ENCODE measurements at places on chromosomes 2 and 18.

DNA sequence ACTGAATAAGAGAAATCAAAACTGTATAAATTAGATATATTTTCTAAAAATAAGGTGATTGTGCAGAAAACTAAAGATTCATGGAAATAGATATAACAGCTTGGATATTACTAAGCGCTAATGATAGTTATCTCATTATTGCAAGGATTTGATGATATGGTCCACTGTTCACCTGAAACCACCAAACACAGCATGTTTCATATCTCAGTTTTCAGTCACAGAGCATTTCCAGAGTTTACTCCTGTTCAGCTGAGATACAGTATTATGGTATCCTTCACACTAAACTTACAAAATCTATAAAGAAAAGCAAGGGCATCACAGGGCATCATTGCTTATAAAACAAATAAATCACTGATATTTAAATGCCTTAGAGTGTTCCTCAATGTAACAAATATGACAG lies 591.6 kb downstream of the ERBB4 start:
- DNase-seq = no peak

- DNase-seq = no peak
Observed at GRCh38 chr18:63586966-63587365, at the start of gene SERPINB13. TSS of gene SERPINB13 (plus strand) at chr18:63587343. CDS start at chr18:63588668, 1,325 bp downstream.

DNA sequence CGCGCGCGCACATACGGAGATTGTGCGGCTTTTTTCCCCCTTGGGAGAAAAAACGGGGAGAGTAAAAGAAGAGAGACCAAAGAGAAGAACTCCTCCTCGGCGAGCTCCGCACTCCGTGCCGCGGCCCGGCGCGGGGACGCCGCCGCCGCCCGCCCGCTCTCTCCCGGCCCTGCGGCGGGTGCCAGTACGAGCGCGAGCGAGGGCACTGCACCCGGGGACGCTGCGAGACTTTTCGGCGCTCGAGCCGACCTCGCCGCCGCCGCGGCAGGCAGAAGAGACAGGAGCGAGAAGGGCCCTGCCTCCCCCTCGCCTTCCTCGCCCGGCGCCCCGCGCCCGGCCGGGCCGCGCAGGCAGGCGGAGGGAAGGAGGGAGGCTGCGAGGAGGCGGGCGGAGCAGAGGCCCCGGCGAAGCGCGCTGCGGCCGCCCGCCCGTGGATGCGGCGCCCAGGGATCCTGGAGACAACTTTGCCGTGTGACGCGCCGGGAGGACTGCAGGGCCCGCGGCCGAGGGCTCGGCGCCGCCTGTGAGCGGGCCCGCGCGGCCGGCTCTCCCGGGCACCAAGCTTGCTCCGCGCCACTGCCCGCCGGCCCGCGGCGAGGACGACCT lies 857 bp upstream of the INHBB start:
- no peak for DNase-seq

- DNase-seq = no peak
Observed at GRCh38 chr2:1835581-1836201, 91.4 kb upstream of the PXDN start.

- DNase-seq = no peak
Observed at GRCh38 chr2:50343150-50343830, 688.6 kb downstream of the NRXN1 start.

DNA sequence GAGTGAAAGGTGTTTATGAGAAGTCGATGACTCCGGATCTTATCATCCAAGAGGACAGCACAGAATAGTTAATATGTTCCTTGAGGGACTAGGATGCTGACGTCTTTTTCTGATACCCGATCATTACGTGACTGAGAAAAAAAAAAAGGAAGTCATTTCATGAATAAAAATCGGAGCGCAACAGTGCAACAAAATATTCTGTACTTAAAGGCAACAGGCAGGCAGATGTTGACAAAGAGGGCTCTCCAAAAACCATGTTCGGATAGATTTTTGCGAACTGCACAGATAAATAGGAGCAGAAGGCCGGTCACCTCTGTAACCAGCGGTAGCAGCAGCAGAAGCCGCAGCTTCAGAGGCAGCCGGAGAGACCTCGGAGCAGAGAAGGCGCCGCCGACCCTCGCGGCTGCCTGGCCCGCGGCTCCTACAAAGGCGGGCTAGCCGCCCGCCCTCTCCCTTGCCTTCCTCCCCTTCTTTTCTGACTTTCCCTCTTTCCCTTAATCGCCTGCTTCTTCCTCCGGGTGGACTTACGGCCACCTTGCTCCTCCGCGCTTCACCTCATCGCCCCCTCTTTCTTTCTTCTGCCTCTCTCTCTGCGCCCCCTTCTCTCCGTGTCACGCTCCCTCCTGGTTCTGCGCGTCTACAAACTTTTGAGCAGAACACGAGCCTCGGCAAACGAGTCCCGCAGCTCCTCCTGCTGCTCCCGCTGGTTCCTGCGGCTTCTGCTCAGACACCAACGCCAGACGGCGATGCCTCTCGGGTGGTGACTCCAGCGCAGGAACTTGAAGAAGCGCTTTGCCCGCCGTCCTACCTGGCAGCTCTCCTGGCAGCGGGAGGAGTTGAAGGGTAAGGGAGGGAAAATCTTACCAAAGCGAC lies at the start of gene ADCYAP1:
TSS of gene ADCYAP1 (plus strand) at position 654 of the 873 bp plus-strand sequence. CDS start 516 bp downstream, outside the sequence.
- DNase-seq = no peak

GRCh38 chr2:95018861-95019550 lies 6.5 kb upstream of the MAL start:
- DNase-seq = no peak

DNA sequence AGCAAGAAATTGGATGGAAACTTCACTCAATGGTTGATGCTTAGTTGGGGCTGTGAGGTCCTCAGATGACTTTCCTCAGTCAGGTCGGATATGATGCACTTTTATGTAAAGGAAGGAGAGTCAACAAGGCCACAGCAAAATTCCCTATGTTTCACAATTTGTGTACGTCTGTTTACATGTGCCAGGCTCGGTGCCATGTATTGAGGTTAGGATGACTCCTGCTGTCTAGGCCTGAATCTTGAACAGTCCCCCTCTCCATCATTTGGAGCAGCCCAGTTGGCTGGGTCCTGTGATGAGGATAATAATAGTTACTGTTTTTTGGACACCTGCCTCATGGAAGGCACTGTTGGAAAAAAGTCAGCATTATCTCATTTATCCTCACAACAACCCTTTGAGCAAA lies 43.1 kb downstream of the VSNL1 start:
- DNase-seq = no peak

GRCh38 chr2:10042301-10043161 lies 819 bp upstream of the KLF11 start:
- no peak for DNase-seq

DNA sequence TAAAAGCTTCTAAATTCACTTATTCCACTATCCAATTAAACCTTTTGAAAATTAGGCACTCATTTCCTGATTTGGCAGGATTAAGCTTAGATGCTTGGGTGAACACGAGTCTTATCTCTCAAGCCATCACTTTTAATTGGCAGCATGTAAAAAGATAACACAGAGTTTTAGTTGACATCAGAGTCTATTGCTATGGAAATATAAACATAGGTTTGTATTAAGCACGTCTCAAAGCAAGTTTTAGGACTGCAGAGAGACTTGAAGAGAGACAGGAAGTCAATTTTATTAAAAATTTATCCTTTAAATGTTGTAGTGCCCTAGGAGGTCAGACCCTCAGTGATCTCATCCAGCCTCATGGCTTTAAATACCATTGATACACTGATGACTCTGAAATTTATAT lies 5.6 kb downstream of the RBKS start:
- DNase-seq = no peak

GRCh38 chr2:23449831-23450331 lies 64.9 kb downstream of the KLHL29 start:
- no peak for DNase-seq

DNA sequence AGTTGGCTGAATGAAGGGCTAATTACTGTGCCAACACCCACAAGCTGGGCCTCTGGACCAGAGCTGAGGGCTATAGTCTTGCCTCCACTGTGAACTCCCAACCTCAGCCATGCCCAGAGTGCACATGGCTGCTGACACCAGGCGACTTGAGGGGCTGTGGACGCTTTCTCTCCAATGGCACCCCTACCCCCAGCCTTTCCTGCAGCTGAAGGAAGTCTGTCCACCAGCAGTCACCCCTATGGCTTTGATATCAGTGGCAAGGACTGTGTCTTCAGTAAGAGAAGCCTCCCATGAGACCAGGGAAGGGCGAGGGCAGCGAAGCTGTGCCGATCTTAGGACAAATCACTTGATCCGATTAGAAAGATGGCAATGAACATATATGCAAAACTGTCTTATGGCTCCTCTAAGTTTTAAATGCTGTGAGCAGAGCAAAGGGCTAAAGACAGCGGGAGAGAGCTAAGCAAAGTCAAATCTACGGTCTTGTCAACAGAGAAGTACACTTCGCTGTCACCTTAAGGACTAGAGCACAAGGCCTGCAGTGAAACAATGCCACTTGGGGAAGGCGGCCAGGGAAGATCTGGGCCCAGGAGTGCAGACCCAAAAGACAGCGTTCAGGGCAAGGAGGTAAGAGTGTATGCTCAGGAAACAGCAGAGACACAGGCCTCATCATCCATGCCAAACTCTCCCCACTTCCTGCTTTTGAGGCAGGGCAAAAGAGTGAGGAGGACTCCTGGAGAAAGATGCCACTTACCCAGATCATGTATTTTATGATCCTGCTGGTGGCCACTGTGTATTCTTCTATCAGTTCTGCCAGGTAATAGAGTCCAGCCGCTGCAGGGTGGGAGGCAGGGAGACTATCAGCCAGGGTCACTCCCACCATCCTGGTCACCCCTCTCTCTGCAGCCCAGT lies 1.5 kb downstream of the TEX261 start:
- no peak for DNase-seq
